ENCODE measurements at places on chromosomes 6 and 20.

GRCh38 chr20:39016506-39016905, 54.4 kb downstream of the DHX35 start:
- no peak for DNase-seq

GRCh38 chr6:126743076-126743475, 375.4 kb upstream of the RSPO3 start:
- DNase-seq: no peak

DNA sequence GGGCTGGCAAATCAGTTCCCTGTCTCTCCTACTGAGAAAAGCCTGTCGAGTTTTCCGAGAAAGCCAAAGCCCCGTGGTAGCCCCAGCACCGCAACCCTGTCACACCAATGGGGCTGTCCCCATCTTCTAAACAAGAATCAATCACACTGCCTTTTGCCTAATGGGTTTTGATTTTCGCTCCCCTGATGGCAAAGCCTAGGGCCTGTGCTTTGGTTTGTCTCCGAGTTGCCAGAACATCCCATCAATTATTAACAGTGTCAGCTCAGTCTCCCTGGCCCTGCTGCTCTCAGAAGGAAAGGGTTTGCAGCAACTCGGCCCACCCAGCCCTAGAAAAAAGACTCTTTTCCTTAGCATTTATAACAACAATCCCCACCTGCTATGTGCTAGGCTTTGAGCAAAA, 4.2 kb downstream of the KCNB1 start:
- DNase-seq: no peak

- DNase-seq: no peak
These were observed 258.5 kb downstream of the HIVEP2 start for GRCh38 chr6:142686507-142686887.

- DNase-seq: no peak
These were observed 9.6 kb downstream of the DLGAP4 start for GRCh38 chr20:36315545-36316351.

- DNase-seq: no peak
These were observed 41.9 kb upstream of the SLA2 start for GRCh38 chr20:36687850-36688249.

DNA sequence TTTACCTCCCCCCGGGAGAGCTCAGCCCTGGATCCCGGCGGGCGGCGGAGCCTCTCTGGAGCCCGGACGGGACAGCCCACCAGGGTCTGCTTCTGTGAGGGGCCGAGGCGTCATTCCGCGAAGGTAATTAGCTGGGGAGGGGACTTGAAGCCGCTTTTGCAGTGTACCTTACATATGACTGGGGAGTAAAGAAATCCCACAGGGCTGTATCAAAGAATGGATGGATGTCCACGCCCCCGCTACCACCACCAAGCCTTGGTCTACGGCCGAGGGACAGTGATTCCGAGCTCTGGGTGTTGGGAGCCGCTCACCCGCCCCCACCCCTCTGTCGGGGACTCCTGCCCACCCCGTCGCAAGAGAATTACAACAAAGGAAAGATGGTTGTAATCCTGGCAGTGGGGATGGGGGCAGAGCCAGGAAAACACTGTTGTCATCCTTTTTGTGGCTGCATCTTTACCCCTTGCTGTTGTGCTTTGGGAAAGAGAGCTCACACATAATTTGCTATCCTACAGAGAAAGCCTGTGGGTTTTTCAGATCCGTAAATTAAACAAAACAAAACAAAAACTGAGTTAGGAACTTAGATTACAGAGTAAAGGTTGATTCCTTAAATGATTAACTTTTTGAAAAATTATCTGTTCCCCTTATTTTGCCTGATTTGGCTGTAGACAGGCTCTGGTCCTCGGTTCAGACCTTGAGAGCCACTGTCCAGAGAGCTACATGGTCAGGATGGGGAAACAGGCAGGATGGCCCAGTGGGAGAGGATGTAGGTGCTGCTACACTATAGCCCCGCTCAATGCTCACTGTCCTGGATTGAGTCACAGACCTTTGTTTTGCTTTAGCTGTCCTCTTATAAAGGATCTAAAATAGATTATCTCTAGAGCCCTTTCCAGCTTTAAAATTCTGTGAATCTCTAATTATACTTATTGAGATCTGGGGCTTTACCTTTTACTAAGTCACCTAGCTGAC, 997 bp upstream of the FBXO30 start:
- no peak for DNase-seq

DNA sequence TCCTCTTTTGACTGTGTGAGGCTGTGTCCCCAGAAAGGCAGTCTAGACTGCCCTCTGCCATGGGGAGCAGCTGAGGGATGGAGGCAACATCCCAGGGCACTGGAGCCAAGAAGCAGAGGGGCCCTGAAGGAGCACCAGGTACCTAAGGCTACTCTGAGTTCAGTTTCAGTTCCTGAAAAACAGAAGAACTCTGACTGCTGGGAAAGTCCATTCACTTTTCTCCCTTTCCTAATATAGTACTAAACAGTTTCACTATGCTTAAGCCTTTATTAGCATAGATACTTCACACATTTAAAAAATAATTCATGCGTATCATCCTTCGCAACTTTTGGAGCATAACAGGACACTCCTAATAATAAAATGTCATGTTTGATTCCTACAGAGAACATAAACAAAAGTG, 130.0 kb downstream of the FOXC1 start:
- no peak for DNase-seq

DNA sequence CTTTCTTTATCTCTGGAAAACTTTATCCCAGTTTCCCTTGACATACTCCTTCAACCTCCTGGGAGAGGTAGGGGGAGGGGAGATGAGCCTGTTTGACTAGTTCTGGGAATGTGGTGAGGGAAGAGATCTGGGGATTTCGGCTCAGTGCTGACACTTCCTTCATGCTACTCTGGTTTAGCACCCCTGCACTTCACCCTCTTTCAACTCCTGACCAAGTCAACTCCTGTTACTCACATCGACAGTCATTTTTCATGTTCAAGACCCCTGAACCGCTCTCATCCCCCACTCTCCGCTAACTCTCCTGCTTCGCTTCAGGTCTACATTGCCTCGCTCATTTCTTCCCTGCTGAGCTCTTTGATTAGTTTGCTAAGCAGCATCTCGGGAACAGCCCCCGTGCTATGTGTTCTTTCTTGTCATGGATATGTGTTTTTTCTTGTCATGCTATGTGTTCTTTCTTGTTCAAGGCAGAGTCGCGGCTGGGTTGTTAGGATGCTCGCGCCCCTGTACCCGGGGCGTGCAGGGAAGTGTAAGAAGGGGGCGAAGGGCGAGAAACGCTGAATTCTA, 16.6 kb upstream of the TRIM27 start:
- peak; percentile 81 for DNase-seq

DNA sequence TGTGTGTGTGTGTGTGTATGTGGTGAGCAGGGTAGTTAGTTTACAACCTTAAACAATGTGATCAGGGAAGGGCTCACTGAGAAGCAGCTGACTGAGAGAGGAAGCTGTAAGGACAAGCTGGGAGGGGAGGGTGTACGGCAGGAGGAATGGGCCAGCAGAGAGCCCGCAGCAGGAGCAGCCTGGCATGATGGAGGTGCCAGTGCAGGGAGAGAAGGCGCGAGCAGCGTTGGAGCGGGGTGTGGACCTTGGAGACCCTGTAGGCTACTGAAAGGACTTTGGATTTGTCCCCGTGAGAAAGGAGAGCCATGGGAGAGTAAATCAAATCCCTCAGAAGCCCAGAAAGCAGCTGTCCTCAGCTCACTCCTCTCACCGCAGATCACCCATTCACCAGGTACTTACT, 18.5 kb downstream of the FAM209B start:
- DNase-seq: no peak

DNA sequence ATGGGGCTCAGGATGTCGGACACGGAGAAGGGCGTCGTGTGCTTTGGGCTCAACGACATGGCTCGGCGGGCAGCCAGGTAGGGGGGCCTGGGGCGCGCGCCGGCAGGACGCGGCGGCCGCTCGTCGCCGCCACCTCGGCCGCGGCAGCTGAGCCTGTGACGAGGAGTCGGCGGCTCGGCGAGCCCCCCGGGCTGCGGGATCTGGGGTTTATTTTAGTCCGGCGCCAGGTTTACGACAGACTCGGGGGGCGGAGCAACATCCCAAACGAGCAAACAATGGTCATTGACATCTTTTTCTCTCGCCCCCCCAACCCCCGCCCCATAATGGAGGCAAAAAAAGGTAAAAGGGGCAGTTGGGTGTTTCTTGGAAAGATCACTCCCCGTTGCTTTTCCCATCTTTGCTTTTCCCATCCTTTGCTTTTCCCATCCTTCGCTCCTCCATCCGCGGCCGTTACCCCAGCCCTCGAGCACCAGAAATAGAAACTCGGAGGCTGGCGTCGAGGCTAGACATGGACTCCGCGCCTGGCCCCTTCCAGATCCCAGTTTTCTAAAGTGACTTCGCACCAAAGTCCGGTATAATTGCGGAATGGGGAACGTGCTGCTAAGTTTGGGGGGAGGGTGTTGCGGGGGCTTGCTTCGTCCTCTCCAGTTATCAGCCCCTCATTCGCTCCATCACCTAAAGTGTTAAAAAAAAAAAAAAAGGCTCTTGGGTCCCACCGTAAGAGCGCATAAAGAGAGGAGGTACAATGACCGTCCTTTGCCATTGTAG, at the start of gene NKX2-4:
Gene NKX2-4 (minus strand): TSS at position 186 of the 768 bp plus-strand sequence. CDS start 127 bp downstream, at position 59.
- no peak for DNase-seq

GRCh38 chr6:25883536-25883935, 9.5 kb upstream of the SLC17A3 start:
- DNase-seq: no peak

- no peak for DNase-seq
These were observed 226.3 kb upstream of the KCNG1 start for GRCh38 chr20:51249215-51249614.

DNA sequence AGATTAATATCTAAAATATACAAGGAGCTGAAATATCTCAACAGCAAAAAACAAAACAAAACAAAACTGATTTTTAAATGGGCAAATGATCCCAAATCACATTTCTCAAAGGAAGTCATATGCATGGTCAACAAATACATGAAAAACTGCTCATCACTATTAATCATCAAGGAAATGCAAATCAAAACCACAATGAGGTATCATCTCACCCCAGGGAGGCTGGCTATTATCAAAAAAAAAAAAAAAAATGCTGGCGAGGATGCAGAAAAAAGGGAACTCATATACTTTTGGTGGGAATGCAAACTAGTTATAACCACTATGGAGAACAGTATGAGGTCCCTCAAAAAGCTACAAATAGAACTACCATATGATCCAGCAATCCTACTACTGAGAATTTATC, 34.6 kb downstream of the REPS1 start:
- DNase-seq: no peak

GRCh38 chr6:53244958-53245357, 96.3 kb upstream of the GCM1 start:
- DNase-seq: no peak

DNA sequence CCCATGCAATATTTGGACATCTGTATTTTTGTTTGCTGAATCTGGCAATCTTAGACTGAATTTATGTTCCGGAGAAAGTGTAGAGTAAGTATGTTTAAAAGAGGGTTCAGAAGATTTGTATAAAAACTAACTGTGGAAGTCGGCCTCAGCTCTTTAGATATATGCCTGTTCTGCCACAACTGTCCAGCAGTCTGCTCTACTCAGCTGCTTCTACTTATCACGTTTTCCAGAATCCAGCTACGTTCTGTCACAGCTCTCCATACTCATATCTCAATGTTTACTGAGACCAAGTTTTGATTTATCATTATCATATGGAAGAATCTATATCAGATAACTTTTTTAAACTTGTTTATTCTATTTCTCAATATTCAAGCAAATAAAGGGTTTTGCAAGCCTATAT, 721.3 kb downstream of the EYS start:
- DNase-seq: no peak

GRCh38 chr6:30654798-30655742, 8.1 kb downstream of the C6orf136 start:
- DNase-seq: no peak

DNA sequence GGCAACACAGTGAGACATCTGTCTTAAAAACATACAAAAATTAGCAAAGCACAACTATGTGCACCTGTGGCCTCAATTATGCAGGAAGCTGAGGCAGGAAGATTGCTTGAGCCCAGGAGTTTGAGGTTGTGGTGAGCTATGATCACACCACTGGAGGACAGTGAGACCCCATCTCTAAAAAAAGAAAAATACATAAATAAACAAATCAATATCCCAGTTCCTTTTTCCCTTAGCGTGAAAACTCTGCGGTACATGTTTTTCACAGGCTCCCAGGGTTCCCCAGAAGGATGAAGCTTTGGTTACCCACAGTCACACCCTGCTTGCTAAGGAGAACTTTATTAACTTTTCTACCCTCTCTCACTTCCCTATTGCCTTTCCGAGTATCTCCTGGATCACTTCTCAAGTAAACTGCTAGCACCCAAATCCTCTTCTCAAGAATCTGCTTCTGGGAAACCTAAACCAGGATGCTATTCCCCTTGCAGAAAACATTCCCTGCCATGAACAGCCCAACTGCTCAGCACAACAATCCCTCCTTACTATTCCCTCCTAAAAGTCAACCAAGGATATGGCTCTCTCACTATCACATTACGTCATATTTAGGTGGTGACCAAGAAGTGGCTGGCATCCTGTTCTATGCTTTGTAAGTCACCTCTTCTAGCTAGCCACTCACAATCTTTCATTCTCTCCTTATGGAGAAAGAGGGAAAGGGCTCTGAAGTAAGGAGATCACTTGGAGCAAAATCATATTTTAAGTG, 122.4 kb downstream of the IPCEF1 start:
- no peak for DNase-seq

- no peak for DNase-seq
These were observed 720.6 kb downstream of the RFPL4B start for GRCh38 chr6:113067612-113068275.

GRCh38 chr6:33896391-33897188, 92.8 kb upstream of the MLN start:
- no peak for DNase-seq

- DNase-seq: peak; percentile 30
These were observed 8.9 kb downstream of the BPIFB1 start for GRCh38 chr20:33291830-33292355.

GRCh38 chr6:118580585-118581419, 32.7 kb downstream of the PLN start:
- DNase-seq: peak; percentile 60

- DNase-seq: no peak
These were observed 46.3 kb downstream of the OR2B2 start for GRCh38 chr6:27865850-27866356.

DNA sequence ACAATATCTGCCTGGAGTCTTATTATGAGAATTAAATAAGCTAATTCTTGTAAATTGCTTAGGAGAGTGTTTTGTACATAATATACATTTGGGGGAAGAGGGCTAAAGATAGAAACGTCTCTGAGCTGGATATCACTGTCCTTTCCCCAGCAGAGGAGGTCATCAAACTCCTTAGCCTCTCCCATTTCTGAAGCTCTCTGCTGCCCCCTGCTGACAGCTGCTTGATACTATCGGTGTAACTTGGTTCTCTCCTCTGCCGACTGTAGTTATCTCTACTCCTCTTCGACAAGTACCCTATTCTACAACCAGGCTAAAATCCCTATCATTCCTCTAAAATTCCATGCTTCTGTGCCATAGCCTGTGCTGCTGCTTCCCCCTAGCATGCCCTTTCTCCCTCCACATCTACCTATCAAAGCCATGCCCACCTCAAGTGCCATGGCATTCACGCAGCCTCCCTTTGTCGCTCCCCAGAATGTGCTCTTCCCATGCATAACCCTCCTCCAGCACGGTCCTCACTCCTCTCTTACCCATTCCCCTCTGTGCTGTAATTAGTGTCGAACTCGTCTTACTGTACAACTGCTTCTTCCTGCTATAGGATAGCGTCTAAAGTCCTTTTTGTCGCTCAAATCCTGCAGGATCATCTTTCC, 101.2 kb downstream of the EPM2A start:
- DNase-seq: peak; percentile 33

Data from iPS DF 19.7 (cell line).